NCI-H1930 (cell line): ENCODE measurements at places on chromosomes 1 and 21.

- no peak for DNase-seq
Measured at GRCh38 chr1:156796340-156797097, 20.1 kb downstream of the SH2D2A start.

DNA sequence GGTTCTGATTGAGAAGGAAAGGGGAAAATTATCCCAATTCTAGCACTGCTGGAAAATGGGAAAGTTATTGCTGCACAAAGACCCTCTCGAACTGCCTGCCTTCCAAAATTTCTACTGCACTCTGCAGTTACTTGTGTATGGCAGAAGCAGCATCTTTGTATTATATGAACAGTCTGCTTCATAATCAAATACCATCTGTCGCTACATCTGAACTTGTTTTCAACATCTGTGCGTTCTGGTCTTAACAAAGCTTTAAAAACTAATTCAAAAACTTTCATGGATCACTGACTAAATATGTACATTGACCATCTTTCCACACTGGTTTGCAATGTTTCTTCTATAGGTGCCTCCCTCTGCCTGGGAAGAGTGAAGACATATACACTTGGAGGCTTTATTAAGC lies 79.2 kb downstream of the PROX1 start:
- no peak for DNase-seq

- DNase-seq, result no peak
Measured at GRCh38 chr21:31878831-31879230, 6.0 kb downstream of the HUNK start.

DNA sequence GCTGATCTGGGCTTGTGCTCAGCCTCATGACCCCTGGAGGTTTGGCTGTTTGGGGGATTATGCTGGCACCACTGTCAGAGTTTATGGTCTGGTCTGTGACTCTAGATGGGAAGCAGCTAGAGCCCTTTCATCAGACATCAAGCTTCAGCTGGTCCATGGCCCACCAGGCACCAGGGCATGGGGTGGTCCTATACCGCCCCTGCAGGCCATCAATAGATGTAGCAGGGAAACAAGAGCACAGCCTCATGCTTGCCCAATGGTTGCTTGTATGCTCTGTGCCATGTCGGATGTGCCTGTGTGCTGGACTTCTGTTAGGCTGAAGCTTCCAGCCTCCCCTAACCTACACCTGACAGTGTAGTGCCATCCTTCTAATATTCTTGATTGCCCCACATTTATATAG lies 71.1 kb upstream of the CD34 start:
- peak; percentile 4 for DNase-seq

GRCh38 chr1:43011020-43011419 lies 52.4 kb upstream of the SLC2A1 start:
- no peak for DNase-seq

GRCh38 chr1:47871799-47872353 lies 125.3 kb downstream of the TRABD2B start:
- DNase-seq, result no peak

- no peak for DNase-seq
Measured at GRCh38 chr1:92327794-92328193, 28.9 kb downstream of the RPAP2 start.

DNA sequence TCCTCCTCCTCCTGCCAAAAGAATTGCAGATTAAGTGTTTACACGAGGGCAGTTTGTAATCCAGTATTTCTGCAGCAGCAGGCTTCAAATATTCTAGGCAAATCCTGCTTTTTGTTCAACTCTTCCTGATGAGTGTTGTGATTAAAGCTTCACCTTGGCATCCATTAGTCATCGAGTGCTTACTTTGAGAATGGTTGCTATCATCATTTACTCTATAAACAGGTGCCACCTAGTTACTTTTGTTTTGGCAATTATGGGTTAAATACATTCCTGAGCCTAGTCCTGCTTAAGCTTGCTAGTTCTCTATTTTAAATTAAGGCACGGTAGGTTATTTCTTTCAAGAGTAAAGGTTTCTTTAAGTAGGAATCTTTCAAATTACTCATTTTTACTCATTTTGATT lies 20.3 kb downstream of the PDC start:
- DNase-seq, result peak; percentile 12

- DNase-seq, result no peak
Measured at GRCh38 chr1:90386899-90387720, 330.0 kb downstream of the BARHL2 start.

DNA sequence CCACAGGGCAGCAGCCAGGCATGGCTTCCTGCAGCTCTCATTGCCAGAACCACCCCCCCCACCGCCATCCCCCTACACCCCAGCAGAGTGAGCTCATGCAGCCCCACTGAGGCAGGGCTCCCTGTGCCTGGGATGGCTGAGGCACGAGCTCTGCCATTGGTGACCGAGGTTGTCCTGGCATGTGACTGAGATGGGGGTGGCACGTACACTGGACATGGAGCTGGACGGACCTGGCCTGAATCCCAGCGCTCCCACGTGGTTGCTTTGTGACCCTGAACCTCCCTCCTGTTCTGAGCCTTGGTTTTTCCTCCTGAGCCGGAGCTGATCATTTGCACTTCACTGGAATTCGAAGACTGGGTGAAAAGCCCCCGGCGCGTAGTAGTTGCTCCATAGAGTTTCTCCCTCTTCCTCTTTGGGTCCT lies 28.3 kb downstream of the ALPL start:
- no peak for DNase-seq

DNA sequence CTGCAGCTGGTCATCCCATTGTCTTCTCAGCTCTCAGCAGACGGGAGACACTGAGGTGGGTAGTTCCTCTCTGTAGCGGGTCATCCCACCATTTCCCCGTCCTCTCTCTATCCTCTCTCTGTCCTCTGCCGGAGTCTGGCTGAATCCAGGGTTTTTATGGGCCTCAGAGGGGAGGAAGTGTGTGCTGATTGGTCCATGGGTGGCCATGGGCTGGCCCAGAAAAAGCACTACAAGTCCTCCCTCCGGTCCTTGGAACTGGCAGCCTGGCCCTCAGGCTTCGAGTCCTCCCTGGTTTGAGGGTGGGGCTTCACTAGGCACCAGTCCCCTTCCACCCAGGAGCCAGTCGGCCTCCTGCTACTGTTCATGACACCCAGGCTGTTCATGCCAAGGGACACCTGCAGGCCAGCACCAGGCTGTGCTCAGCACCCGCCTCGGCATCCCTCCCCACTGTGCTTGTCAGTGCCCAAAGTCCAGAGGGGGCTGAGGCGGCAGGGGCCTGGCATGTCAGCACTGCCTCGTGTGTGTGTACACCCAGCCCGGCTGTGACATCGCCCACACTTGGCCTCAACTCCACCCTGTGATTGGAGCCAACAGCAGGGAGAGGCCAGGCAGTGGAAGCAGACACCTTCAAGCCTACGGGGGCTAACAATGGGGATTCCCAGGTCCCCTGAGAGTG lies 23.0 kb upstream of the LRRC8C start:
- DNase-seq, result no peak

DNA sequence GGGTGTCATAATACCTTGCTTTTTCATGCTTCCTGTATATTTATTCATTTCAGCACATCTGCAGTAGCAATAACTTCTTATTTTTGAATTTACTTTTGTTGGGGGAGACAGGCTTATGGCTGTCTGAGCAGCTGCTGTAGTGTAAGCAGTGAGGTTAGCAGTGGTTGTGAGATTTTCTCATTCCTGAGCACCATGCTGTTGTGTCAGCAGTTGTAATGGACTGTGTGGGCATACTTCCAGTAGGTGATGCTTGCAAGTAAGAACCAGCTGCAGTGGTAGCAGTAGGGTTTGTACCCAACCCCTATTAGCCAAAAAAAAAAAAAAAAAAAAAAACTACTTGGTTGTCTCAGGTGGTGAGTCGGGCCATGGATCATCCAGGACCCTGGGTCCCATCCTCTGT lies 311.6 kb downstream of the NUF2 start:
- DNase-seq, result no peak

- peak; percentile 7 for DNase-seq
Measured at GRCh38 chr1:12063141-12064072, at the start of gene TNFRSF8. Gene TNFRSF8 (plus strand): TSS chr1:12063303. CDS start chr1:12063599, 296 bp downstream.

DNA sequence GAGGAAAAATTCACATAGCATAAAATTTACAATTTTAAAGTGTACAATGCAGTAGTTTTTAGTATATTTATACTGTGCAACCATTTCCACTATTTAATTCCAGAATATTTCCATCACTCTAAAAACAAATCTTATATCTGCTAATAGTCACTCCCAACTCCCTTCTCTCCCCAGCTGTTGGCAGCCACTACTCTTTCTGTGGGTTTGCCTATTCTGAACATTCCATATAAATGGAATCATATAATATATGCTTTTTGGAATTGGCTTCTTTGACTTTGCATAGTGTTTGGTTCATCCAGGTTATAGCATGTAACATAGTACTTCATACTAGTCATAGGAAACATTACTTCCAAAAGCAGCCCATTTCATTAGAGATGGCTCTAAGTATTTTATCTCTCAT lies 25.0 kb upstream of the TMEM39B start:
- no peak for DNase-seq

GRCh38 chr21:45250272-45250671 lies 37.4 kb downstream of the POFUT2 start:
- DNase-seq, result no peak

- DNase-seq, result no peak
Measured at GRCh38 chr1:20380616-20381035, 90.0 kb downstream of the VWA5B1 start.

- DNase-seq, result no peak
Measured at GRCh38 chr1:165476776-165477175, 31.9 kb upstream of the RXRG start.

DNA sequence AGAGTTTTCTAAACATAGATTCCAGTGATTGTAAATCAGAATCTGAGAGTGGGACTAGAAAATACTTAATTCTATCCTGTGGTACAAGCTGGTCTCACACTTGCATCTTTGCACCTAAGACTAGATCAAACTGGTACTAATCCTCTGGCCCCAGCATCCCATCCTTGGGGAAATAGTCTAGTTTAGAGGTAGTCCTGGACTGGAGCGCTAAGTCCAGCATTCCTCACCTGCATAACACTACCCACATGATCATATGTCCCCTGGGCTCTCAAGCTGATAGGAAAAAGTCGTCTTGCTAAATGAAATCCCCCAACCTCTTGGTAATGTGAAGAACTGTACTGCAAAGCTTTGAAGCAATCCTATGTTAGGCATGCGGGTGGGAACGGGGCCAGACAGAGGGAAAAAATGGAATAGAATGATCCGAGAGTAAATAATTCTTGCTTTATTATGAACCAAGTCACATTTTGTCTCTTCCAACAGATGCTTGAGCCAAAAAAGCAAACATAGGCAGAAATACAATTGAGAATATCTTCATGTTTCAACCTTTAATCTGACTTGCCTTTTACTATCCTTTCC lies 4.8 kb downstream of the COX20 start:
- no peak for DNase-seq

DNA sequence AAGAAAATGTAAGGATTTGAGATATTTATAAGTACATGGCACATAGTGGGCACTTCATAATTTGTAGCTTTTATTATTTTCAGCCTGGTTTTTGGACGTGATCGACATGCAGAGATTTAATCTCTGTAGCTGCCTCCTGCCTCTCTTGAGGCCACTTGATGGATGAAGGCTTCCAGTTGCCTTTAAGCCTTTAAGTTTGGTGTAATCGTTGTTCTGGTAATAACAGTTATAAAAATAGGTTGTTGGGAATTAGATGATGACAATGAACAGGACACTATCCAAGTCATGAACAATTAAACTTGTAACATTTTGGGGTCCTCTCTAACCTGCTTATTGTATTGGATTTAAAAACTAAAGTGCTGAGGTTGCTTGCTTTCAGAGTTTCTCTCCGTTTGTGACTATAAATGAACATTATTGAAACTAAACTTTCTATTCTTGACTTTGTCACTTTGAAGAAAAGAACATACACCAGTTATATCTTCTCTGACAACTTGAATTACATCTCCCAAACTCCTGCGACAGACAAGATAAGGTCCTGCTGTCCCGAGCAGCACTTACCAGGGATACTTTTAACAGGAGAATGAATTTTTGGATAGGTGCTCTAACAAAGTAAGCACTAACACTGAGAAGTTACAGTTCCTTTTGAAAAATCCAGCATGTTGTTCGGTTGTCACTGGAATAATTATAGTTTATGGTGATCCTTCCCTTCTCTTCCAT lies 295.0 kb downstream of the NFIA start:
- no peak for DNase-seq

GRCh38 chr1:211511947-211512346 lies 20.0 kb upstream of the RD3 start:
- DNase-seq, result no peak

DNA sequence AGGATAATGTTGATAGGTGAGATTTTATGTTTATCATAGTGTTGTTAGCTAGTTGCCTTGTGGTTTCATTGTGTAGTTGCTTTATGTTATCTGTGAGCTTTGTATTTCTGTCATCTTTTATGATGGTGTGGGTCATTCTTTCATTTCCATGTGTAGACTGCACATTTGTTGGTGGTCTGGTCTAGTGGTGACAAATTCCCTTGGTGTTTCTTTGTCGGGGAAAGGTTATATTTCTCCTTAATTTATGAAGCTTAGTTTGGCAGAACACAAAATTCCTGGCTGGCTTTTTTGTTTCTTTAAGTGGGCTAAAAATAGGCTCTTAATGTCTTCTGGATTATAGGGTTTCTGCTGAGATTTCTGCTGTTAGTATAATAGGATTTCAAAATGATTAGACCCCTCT lies 347.2 kb upstream of the ADAMTS5 start:
- DNase-seq, result no peak

GRCh38 chr1:36560621-36561360 lies 78.1 kb upstream of the CSF3R start:
- DNase-seq, result no peak

- no peak for DNase-seq
Measured at GRCh38 chr21:28455253-28455600, 537.5 kb downstream of the LTN1 start.

GRCh38 chr1:116488071-116488470 lies 82.8 kb downstream of the CD58 start:
- DNase-seq, result no peak

- no peak for DNase-seq
Measured at GRCh38 chr21:36548866-36549265, 68.9 kb upstream of the CLDN14 start.

GRCh38 chr1:243264717-243265116 lies 8.9 kb downstream of the SDCCAG8 start:
- DNase-seq, result no peak

GRCh38 chr1:175338387-175339135 lies 146.0 kb upstream of the KIAA0040 start:
- DNase-seq, result no peak
